SW480 (cell line): ENCODE measurements at places on chromosomes 7 and 10.

- DNase-seq = no peak
Observed at GRCh38 chr7:139330333-139331030, 10.7 kb upstream of the FMC1 start.

DNA sequence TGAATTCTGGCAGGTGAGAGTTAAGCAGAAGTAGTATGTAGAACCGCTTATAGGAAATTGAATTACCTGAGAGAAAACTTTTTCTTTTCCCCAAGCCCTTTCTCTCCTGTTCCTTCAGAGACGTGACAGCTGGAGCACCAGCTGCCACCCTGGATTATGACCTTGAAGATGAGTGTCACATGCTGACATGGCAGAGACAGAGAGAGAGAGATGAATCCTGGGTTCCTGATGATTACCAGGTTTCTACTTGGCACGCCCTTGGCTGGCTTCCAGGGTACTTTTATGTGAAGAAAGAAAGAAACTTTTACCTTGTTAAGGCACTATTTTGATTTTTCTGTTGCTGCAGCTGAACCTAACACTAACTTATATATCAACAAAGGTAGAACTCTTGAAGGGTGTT lies 99.9 kb downstream of the GPR26 start:
- no peak for DNase-seq

GRCh38 chr7:8509621-8510020 lies 76.2 kb downstream of the NXPH1 start:
- no peak for DNase-seq

DNA sequence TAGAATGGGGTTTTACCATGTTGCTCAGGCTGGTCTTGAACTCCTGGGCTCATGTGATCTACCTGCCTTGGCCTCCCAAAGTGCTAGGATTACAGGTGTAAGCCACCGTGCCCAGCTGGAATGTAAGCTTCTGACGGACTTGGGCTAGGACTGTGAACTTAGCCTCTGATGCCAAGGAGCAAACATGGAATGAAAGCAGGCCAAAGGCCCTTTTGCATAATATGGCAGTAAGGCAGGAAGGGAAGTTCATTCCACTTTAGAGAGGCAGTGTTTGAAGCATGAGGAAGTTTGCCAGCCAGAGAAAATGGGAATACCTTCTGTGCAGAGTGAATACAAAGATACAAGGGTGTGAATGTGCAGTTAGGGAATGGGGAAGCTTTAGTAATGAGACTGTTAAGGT lies 20.3 kb downstream of the VCL start:
- DNase-seq = no peak

DNA sequence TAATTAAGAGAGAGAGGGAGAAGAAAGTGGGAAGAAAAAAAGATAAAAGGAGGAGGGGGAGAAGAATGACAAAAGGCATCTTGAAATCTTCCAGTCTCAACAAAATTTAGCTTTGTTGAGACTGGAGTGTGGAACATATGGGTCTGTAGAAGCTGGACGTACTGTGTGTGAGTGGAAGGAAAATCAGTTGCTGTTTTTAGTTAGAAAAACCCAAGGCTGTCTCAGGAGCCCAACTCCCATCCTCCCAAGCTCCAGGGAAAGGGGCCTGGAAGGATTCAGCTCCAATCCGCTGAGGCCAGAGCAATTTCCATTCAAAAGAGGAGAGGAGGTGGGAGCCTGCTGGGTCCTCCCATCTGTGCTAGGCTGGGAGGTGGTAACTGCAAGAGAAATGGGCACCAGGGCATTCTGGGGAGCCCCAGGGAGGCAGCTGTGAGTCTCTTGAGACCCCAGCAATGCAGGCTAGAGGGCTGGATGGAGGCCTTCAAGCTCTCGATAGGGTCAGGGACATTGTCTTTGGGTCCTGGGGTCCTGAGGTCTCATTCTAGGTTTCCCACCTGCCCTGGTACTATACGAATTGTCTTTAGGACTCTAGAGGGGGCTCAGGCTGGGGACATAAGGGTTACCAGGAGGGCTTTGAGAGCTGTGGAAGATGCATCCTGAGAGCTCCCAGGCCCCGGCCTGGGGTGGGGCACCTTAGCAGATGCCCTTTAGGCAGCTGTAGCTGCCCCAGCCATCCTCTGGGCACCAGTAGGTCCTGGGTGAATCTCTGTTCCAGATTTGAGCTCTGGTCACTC lies 21.4 kb downstream of the ADCYAP1R1 start:
- DNase-seq = no peak

GRCh38 chr7:112080441-112080840 lies 125.8 kb downstream of the DOCK4 start:
- DNase-seq = no peak

DNA sequence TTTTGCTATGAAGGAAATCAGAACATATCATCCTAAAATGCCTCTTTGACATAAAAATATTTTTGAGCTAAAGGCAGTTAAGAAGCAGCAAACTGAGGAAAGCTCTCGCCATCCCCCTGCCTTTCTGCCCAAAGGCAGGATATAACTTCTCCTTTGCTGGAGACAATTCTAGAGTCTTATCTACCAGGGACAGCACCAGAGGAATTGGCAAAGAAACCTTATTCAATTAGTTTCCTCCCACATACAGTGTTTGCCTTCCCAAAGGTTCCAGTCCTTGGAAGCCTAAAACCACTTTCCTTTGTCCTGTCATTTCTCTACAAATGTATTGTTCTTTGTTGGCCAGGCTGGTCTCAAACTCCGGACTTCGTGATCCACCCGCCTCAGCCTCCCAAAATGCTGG lies 33.7 kb downstream of the MASTL start:
- no peak for DNase-seq

DNA sequence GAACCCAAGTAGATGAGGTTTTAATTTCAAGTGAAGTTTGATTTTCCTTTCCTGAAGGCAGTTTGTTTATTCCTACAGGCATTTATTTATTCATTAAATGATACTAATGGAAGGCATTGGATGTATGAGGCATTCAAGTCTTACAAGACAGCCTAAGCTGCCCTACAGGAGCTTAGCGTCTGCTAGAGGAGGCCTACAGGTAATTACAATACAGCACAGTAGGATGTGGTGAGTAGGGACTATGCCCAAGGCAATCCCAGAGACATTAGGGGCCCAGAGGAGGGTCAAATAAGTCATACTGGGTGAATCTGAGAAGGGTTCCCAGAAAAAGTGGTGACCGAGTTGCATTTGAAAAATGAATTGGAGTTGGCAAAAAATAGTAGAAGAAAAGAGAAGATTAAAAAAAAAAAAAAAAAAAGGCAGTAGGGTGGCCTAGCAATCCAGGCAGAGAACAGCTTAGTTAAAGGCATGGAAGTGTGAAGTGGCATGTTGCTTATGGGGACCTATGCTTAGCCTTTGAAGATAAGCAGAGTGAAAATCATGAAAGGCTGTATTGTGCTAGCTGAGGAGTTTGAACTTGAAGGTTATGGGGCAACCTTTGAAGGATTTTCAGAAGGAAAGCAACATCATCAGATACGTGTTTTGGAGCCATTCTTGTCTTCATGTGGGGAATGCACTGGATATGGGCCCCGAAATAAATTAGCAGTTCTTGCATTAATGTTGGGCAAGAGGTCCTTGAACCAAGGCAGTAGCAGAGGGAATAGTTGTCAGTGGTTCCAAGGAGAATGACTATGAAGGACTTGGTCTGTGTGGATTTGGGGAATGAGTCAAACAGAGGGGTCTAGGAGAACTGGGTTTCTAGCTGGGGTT lies 65.5 kb downstream of the SNX10 start:
- no peak for DNase-seq

DNA sequence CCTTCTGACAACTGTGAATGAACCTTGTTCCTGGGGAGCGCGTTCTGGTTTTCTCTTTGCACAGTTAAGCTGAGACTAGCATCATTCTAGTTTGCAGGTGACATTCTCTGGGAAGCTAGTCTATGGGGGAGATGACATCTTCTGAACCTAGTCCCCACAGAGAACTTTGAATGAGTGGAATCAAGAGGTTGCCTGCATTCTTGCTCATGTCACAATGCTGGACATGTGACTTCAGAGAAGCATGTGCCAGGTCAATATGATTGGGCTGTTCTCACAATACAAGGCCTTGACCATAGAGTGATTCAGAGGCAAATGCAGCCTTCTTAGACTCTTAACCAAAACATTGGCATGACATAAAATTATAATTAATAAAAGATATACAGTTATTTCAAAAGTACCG lies 22.1 kb downstream of the KLLN start:
- DNase-seq = no peak

- peak; percentile 16 for DNase-seq
Observed at GRCh38 chr7:130135208-130136205, 65.2 kb downstream of the KLHDC10 start.

DNA sequence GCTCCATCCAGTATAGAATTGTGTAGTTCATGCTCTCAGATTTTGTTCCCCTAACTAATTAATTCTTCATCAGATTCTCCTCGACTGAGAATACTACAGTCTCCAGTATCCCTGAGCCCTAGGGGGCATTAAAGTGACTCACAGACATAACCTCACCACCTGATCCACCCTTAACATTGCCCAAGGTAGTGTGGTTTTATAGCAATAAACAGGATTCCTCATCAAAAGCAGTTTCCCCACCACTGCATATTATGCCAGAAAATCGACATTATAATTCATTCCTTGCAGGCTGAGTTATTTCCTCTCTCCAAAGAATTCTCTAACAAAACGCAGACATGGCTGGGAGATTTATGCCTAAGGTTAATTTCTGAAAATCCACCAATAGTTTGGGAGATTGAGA lies 1402.5 kb upstream of the CELF2 start:
- no peak for DNase-seq

DNA sequence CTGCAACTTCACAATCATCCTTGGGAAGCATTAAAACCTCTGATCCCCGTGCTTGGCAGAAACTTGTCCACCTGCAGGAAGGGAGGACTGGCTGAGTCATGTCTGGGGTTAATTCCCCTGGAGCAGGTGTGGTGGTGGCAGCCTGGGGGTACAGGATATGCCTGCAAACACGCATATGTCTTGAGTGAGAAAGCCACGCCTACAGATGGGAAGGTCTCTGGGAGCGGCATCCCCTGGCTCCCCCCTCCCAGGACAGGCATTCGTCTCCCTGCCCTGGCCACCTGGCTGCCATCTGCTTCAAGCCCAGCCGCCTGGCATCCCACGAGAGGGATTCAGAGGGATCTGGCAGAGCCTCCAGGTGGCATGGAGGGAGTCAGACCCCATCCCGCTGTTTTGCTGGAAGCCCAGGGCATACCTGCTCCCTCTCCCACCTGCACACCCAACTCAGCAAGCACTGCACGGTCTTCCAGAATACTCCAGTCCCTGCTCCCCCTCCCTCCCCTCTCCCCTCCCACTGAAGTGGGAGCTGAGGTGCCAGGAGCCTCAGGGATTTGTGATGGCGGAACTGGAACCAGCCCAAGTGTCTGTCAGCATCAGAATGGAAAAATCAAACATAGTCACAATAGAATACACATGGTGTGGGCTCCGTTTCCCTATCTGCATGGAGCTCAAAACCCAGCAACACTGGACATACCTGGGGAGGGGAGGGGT lies 61.0 kb downstream of the CAMK2B start:
- peak; percentile 84 for DNase-seq

DNA sequence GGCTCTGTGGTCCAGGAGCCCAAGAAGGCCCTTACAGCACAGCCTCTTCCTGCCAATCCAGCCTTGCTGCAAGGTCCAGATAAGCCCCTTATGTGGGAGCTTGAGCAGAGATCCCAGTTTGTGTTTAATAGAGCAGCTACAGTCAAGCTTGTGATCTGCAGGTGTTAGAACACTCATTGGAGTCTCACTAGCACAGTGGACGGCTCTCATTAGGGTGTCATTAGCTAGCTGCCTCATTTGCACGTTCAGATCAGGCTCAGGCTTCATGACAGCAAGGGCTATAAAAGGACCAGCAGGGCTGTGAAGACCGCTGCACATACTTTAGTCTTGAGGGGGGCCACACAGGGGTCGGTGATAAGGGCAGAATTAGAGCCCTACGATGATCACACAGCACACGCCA lies 443.2 kb downstream of the RPS24 start:
- DNase-seq = no peak

DNA sequence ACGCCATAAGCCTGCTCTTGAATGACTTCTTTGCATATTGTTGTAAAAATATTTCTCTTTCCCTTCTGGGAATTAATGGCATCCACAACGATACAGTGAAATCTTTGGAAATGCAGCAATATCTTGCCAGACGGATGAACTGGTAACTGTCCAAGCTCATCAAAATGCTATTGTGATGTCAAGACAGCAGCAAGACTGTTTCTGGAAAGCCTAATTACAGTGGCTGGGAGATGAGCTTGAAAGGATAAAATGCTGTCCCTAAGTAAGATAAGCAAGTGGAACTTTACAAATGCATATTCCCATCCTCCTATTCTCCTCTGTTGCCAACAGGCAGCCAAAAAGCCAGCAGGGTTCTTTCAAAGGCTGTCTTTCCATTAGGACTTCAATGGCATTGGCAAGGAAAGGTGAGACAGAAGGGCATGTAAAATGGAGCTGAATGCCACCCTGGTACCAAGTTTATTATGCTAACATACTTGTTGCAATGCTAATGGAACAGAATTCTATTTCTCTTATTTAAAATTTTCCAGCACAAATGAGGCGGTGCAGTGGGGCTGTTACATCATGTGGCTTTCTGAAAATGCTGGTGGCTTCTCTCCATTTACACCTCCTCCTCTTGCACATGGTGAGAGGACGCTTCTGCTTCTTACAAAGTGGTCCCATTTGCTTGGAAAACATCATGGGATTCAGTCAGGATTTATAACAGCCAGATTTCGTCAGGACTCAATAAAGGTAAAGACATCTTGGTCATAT lies 178.3 kb upstream of the PTER start:
- no peak for DNase-seq

GRCh38 chr10:12081470-12081869 lies 12.7 kb downstream of the DHTKD1 start:
- no peak for DNase-seq

DNA sequence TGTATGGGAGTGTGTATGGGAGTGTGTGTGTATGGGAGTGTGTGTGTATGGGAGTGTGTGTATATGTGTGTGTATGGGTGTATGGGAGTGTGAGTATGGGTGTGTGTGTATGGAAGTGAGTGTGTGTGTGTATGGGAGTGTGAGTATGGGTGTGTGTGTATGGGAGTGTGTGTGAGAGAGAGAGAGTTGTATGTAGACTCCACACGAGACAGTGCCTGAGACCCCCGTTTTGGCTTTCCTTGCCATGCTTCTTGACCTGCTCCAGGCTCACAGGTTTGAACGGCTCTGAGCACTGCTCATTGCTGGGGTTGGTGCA lies 49.7 kb downstream of the COL17A1 start:
- DNase-seq = no peak

- DNase-seq = peak; percentile 86
Observed at GRCh38 chr10:4686644-4686996, 139.4 kb upstream of the AKR1E2 start.
